ENCODE measurements at places on chromosomes 4 and X.

GRCh38 chrX:720825-721224, 90.2 kb downstream of the SHOX start:
- no peak for DNase-seq

- DNase-seq = no peak
Measured at GRCh38 chr4:131304686-131305085, 1844.4 kb upstream of the PCDH10 start.

- peak; percentile 45 for DNase-seq
Measured at GRCh38 chr4:6728320-6729029, 12.5 kb downstream of the BLOC1S4 start.

DNA sequence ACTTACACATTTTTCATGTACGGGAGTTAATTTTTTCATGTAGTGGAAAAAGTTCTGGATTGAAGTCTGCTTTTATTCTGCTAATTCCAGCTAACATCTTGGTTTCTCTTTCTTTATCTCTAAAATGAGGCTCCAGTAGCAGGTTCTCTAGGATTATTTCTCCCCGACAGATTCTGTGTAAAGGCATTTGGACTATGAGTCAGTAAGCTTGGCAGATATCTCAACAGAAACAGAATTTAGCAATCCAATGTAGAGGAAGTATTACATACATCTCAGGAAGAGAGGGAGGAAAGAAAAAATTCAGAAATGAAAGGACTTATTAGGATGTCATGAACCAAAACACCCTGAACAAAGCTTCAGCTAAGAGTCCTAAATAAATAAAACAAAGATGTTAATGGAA, 1682.3 kb upstream of the TENM3 start:
- DNase-seq = no peak

GRCh38 chr4:47068986-47069385, 37.6 kb downstream of the GABRB1 start:
- DNase-seq = no peak

DNA sequence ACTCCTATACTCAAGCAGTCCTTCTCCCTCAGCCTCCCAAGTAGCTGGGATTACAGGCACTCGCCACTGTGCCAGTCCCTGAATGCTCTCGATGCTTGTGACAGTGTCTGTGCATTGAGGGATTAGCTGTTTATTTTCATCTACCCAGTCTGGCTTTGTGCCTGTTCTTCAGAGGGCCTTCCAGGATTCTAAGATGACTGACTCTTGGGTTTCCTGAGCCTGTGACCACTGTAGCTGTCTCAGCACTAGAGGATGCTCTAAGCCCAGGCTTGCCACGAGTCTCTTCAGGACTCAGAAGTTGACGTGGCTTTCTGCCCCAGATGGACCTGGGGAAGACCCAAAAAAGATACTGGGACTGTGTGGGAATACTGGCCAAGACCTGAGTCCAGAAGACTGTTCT, 201.4 kb downstream of the ARHGAP10 start:
- no peak for DNase-seq

GRCh38 chr4:152014280-152014679, 253.5 kb upstream of the GATB start:
- peak; percentile 82 for DNase-seq

DNA sequence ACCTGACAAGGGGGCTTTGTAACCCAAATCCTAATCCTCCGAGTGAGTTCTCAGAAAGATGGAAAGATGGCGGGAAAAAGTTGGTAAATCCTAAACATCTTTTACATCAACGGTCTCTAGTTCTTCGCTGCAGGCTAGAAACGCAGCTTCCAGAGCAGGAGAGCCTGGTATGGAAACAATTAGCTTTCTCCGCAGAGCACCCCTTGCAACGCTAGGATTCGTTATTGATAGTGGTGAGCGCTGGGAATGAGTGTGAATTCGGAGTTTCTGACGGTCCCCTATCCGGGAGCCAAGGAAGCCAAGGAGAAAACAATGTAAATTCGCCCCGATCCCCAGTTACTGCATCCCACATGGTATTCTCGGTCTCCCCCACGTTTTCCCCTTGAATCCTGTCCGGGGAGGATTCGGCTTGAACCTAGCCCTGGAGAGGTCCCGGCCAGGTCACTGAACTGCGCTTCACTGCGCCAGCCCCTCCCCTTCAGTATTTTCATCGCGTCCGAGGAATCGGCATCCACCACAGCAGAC, 4.7 kb upstream of the NEUROG2 start:
- no peak for DNase-seq

- peak; percentile 97 for DNase-seq
Measured at GRCh38 chr4:10116569-10117358, at the start of gene WDR1. Gene WDR1 (minus strand): TSS chr4:10116799. CDS start chr4:10116666, 133 bp downstream.

- DNase-seq = no peak
Measured at GRCh38 chrX:38095971-38096529, 89.7 kb downstream of the SYTL5 start.

DNA sequence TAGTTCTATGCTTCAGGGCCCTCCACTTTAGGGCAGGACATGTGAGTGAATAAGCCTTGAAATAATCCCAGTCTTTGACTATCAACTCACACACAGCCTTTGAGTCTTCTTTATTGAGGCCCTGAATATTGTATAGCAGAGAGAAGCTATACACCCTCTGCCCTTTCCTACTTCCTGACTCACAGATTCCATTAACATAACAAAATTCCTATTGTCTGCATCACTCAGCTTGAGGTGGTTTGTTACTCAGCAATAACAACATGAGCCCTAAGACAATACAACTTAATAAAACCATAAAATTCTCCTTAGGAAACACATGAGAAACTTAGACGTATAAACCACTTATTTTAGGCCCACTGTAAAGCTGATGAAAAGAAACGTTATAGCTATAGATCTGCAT, 680.3 kb upstream of the DIAPH2 start:
- no peak for DNase-seq

DNA sequence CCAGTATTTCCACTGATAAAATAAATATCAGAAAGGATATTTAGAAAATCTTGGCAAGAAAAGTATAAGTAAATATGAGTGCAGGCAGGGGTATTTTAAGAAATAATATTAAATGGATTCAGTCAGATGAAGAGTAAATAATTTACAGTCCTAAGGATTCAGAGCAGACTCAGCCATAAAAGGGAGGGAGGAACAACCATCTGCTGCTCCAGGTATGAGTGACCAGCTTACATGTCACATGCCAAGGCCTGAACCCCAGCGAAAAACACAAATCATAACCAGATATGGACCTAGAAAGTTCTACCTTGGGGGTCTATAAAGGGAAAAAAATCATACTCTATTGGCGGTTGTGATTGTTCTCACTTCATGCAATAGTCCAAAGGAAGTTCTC, 166.8 kb downstream of the COL4A6 start:
- DNase-seq = no peak

DNA sequence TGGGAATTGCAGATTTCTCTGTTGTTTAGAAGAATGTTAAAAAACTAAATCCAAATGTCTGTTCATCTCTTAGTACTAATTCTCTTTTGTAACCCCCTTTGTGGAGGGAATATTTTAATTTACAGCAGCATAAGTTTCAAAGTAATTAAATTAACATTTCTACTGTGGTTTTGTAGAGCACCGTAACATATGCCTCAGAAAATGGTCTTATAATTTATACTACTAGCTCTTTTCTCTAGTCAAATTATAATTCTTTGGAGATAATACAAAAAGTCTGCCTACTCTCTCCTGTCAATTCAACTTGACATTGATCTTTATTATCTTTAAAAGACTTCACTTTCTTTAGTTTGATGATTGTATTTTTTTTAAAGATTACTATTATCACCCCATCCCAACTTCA, 759.0 kb downstream of the ADGRL3 start:
- DNase-seq = no peak

- DNase-seq = no peak
Measured at GRCh38 chr4:151402145-151402865, 6.7 kb upstream of the FHIP1A start.

DNA sequence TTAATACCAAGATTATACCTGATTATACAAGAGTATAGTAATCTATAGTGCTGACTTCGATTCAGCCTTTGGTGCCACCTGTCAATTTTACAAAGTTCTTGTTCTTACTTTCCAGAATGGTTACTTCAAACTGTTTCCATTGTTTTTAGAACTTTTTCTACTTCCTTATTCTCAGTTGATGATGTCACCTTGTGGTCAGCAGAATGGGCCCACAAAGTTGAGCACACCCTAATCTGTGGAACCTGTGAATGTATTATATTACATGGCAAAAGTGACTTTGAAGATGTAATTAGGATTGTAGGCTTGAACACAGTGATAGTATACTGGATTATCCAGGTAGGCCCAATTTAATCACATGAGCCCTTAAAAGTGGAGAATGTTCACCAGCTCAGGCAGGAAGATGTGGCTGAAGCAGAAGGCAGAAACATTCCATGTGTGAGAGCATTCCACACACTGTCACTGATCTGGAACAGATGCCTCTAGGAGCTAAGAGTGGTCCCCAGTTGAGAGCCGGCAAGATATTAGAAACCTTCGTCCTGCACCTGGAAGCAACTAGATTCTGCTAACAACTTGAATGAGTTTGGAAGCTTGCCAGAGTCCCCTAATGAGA, 6.3 kb upstream of the SGMS2 start:
- DNase-seq = no peak

- DNase-seq = no peak
Measured at GRCh38 chr4:62051332-62051731, 851.2 kb downstream of the ADGRL3 start.

GRCh38 chr4:120939693-120940092, 17.2 kb upstream of the PRDM5 start:
- no peak for DNase-seq

All from activated effector memory CD4-positive, alpha-beta T cell treated with anti-CD3 and anti-CD28 coated beads, Interleukin-2, amount 50 U/mL, for 16 hours (primary cell).